ENCODE measurements at places on chromosomes 4 and X.
A peak's percentile ranks its signal among the peaks of the same experiment; 100 is the strongest.

GRCh38 chrX:101409043-101409442 lies 1.0 kb downstream of the HNRNPH2 start:
- DNase-seq: no peak

- DNase-seq: no peak
Observed at GRCh38 chr4:26909369-26909768, 48.7 kb downstream of the STIM2 start.

DNA sequence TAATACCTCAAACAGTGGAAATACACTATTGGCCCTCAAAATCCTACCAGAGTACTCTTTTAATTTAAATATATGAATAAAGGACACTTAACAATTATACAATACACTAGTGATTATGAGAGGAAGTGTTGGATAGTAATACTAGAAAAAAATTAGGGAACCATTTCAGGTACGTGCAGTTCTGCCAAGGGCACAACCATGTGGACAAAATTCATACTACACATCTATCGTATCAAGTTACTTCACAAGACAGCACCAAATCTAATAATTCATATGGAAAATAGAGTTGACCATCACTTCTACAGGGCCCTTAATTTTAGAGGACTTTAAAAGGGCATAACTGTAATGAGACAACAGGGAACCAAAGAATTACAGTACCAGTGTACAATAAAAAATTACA lies 69.2 kb upstream of the ZCCHC13 start:
- no peak for DNase-seq

DNA sequence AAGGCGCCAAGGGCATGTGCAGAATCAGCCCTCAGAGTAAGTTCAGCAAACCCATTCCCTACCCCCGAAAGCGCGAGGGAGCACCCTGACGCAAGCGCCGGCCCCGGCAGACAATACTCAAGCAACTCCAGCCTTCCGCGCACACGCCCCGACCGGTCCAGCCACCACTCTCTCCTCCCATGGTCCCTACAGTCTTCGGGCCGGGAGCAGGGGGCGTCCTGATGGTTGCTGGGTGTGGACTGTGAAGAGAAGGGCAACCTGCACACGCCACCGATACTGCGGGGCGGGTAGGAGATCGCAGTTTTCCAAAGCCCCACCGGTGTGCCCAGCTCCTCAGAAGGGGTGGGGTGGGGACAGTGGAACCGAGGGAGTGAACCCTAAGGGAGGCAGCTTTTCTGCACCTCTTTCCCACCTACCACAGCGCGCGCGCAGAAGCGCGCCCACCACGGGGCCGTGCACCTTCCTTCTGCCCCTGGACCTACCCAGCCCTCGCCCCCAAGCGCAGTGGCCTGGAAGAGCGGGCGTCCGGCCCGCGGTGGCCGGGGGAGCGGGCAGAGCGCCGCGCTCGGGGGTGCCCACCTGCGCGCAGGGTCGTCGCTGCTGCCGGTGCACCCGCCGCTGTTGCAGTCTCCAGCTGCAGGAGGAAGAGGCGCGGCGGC lies 650.2 kb upstream of the DIPK2B start:
- peak; percentile 2 for DNase-seq

GRCh38 chr4:170011921-170012628 lies 14.1 kb downstream of the MFAP3L start:
- DNase-seq: no peak

GRCh38 chrX:10254739-10255138 lies 98.0 kb downstream of the CLCN4 start:
- DNase-seq: no peak

GRCh38 chr4:88223516-88223915 lies 60.8 kb downstream of the PPM1K start:
- DNase-seq: no peak

- DNase-seq: no peak
Observed at GRCh38 chrX:13389501-13389900, 69.6 kb upstream of the ATXN3L start.

- DNase-seq: no peak
Observed at GRCh38 chrX:120768254-120768653, 107.4 kb downstream of the CT47B1 start.

- DNase-seq: no peak
Observed at GRCh38 chr4:10727140-10727880, 42.7 kb upstream of the CLNK start.

DNA sequence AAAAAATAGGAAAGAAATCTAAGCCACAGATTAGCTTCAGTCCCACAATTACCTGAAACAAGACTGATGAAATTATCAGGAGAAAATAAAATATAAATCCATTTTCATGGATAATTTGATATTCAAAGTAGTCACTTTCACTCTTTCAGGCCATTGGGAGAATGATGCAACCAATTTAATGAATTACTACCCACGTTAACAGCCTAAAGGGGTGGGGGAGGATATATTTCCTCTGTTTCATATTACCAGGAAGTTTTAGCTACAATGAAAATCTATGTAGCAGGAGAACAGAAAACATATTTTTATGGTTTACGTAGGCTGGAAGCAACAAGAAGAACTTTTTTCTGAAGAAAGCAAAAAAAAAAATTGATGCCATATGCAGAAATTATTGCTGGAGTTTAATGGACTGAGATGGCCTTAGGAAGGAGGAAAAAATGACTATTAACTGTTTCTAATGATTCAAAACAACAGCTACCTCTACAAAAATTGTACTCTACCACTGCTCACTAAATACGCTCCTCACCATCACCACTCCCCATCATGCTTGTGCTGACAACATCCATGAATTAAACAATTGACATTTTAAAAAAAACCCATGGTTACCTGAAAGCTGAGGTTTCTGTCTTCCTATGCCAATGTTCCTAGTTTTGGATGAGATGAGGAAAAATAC lies 100.9 kb downstream of the CXXC4 start:
- DNase-seq: no peak

DNA sequence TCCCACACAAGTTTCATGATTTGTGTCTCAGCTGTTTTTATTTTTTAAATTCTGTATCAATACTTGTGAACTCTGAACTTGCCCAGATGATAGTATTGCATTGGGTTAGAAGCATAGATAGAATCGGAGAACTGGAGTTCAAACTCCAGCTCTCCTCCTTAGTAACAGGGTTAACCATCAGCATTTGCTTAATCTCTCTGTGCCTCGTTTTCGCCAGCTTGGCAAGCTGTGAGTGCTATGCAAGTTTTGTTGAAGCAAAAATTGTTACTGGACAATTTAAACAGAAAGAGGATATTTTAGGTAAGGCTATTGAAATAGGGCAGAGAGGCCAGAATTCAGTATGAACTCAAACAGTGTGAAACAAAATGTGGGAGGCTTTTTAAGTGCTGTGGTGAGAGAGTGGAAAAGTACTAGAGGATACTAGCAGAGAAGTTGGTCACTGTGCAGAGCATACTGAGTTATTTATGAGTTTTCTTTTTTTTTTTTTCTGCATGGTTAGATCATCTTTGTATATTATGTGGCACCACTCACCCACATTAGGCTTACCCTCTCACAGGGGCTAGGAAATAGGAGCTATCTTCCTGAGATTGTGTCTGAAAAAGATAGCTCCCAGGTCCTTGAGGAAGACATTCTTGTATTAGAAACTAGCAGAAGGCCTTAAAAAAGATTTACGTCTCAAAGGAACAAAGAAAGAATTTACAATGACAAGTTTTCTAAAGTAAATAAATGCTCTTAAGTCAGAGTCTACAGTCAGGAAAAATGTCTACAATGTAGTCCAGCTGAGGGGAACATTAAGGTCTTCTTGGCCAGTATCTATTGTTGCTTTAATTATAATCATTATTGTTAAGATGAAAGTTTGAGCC lies 1126.6 kb downstream of the FAT4 start:
- DNase-seq: no peak

DNA sequence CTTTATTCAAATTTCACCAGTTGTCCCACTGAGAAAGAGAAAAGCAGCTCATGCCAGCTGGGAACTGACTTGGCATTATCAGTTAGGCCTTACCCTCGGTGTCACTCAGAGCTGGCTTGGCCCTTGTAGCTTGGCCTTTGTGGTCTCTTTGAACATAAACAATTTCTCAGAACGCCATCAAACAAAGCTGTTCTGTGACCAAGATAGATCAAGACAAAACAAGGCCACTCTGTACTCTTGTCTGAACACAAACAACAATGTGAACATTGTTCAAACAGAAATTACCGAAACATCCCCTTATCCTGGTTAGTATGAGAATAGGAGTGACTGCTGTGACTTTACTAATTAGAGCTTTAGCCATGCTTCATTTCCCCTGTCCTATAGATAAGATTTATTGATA lies 57.2 kb downstream of the DIPK2B start:
- no peak for DNase-seq

DNA sequence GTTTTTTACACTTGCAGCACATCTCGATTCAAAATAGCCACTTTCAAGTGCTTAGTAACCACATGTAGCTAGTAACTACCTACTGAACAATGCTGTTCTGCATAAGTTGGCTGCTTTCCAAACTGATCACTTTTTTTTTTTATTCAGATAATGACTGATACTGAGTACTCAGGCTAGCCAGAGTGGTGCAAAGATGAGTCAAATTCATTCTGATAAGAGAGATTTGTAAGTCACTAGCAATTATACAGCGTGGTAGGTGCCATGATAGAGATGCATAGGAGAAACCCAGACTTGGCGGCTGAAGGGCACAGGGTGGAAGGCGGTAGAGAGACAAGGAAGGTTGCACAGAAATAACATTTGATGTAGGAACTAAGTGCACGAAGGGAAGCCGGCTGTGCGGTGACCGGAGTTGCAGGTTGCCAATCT lies 357 bp upstream of the IGBP1 start:
- no peak for DNase-seq

DNA sequence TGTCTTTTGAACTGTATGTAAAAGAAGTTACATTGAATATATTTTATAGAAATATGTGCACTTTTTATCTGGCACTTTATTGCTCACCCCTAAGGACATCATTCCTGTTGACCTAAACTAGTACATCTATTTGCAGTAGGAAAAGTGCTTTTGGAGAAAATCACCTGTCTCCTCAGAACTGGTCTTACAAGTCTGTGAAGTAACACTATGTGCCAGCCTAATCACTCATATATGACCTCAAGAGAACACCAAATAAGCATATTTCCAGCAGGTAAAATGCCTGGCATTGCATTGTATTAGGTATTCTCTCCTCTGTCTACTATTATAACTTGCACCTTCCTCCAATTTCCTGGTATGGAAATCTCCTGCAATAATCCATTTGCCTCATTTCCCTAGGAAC lies 4.0 kb upstream of the GASK1B start:
- no peak for DNase-seq

- no peak for DNase-seq
Observed at GRCh38 chrX:112147206-112147605, 64.6 kb upstream of the TRPC5 start.

GRCh38 chr4:17875402-17876070 lies 64.8 kb downstream of the NCAPG start:
- no peak for DNase-seq

GRCh38 chrX:110383414-110383813 lies 24.8 kb downstream of the RTL9 start:
- peak; percentile 65 for DNase-seq

- DNase-seq: no peak
Observed at GRCh38 chr4:29375716-29376115, 1344.5 kb upstream of the PCDH7 start.

GRCh38 chr4:11635342-11635741 lies 206.6 kb upstream of the HS3ST1 start:
- peak; percentile 22 for DNase-seq

GRCh38 chr4:99564921-99565320 lies 1.1 kb upstream of the TRMT10A start:
- no peak for DNase-seq

- no peak for DNase-seq
Observed at GRCh38 chr4:16217300-16218051, 8.8 kb downstream of the TAPT1 start.

DNA sequence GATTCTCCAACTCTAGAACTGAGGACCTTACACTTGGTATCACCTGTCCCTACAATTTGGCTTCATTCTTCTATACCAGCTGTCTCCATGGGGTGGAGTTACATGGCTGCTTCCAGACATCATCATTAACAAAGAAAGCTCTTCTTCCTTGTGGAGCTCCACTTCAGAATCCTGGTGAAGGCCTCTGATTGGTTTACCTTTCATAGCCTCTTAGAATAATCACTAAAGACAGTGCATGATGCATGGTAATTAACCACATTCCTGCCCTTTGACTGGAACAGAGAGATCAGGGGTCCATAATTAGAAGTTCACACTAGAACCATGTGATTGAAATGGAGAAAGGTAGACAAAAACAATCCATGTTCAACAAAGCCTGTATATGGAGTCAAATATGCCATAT lies 112.6 kb upstream of the ZNF827 start:
- no peak for DNase-seq

DNA sequence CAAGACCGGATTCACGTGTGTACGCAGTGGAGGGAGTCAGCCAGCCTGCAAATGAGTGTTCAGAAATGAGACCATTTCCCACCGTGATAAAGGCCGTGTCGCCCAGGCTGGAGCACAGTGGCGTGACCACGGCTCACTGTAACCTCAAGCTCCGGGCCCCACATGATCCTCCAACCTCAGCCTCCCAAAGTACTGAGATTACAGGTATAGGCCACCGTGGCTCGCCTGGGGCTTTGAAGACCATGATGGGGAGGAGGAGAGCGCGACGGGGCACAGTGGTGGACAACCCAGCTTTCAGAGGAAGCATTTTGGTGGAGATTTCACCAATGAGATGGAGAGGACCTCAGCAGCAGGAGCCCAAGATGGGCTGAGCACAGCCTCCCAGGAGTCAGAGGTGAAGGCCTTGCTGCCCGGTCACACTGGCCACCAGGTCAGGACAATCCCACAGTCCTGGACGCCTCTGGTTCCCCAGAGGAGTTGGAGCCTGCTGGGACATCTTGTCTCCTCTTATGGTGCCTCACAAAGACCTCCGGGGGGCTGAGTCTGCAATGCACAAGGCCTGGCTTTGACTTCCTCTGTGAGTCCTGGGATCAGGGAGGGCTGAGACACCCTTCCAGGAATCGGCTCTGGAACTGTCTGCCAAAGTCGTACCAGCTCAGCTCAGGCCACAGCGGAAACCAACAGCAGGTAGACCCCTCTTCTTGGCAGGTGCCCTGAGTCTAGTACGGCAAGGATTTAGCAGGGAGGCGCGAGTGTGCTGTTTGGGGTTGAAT lies 22.4 kb upstream of the MXD4 start:
- DNase-seq: no peak

DNA sequence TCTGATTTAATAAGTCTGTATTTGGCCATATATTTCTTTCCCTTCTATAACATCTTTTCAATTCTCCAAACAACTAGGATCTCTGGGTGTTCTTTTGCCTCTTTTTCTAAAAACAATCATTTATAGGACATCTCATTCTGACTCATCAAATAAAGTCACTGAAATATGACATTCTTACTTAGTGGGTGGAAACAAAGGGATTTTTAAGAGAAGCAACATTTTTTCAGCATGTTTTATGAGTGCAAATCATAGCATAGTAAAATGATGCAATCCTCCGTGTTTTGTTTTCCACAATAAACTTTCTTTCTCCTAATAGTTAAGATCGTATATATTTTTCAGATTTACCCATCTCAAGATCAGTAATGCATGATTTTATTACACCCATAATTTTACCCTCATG lies 179.8 kb downstream of the SPCS3 start:
- no peak for DNase-seq

DNA sequence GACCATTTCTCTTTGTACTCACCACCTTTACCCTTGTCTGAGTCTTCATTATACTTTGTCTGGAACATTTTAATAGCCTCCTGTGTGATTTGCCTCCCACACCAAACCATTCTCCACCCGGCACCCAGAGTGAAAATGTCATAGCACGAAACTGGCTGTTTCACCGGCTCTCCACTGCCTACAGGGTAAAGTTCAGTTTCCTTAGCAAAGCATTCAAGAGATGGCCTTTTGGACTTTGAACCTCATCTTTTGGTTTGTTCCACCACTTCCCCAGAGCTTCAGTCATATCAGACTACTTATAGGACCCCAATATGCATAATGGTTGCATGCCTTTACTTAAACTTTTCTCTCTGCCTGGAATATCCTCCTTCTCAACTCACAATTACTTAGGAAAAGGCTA lies 38.3 kb downstream of the RAP2C start:
- no peak for DNase-seq

All from brain microvascular endothelial cell (primary cell).